Midbrain (tissue), 1 donor: ENCODE measurements at places on chromosomes 2 and 18.

DNA sequence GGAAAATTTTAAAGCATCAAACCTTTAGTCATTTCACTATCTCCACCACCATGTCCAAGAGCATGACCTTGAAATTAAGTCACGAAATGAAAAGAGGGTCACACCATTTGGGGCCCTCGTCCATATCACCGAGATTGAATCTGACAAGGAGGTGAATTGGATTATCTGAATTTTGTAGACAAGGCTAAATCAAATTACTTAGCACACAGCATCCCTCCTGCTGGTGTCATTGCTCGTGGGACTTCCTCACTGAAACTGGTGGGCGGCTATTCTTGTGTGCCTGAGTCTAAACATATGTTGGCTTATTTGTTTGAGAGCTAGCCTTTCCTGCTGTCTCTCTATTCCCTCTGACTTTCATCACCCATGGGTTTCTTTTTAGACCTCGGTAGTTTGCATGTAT lies 64.6 kb upstream of the CNGA3 start:
- DNase-seq, result no peak

GRCh38 chr2:120999377-121000097 lies 263.9 kb downstream of the GLI2 start:
- DNase-seq, result no peak

DNA sequence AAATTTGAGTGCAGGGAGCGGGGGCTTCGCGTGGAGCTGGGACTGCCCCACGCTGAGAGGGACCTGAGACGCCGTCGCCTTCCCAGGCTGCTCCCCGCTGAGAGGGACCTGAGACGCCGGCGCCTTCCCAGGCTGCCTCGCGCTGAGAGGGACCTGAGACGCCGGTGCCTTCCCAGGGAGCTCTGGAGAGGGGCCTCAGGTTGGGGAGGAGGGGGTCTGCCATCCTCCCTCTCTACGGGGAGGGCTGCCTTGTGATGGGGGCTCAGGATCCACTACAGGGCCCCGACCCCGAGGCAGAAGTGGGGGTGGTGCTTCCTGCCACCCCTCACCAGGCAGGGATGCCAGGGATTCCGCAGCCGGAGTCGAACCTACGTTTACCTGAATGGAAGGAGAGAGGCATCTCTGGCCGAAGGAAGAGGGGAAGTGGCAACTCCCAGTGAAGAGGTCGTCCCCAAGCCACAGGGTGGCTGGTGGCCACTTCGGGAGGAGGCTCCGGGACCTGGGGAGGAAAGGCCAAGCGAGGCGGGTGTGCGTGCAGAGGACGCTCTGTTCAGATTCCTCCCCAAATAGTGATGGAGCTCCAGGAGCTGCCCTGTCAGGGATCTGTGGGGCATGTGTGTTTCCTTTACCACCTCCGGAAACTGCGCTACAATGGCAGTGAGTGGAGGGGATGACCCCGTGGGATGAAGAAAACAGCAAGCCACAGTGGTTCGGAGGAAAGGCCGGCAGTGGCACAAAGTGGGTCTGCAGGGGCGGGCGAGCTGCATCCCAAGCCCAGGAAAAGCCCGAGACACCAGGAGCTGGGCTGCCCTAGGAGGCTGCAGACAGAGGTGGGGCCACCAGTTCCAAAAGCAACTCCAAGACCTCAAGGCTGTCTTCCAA lies 108.2 kb upstream of the CTDP1 start:
- no peak for DNase-seq

GRCh38 chr2:47783486-47784351 lies 774 bp downstream of the MSH6 start:
- DNase-seq, result peak; percentile 23

DNA sequence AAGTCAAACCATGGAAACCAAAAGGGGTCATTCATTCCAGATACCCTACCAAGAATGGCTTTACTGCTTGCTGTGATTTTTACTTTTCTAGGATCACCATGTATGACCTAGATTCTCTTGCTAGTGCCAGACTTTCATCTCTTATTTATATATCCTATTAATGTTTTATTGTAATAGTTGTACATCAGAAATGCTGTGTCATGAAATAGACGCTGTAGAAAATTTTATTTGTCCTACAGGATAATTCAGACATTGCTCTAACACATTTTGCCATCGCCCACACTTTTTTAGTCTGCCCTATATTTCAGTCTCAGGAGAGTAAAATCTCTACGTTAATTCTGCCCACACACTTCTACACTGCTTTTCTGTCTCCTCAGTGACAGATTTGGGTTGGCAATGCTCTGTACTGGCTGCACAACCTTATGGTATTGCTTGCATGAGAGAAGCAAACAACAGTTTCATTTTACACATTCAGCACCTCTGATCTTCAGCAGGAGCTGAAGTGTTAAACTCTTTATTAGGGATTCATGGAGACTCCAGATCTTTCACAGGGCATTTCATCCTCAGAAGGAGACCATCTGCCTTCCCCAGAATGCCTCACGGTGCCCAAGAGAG lies 871.8 kb upstream of the CHAC2 start:
- DNase-seq, result no peak

GRCh38 chr18:62088156-62088555 lies 98.7 kb downstream of the PIGN start:
- DNase-seq, result no peak

- DNase-seq, result no peak
Measured at GRCh38 chr18:3213300-3214059, 6.3 kb downstream of the MYOM1 start.

DNA sequence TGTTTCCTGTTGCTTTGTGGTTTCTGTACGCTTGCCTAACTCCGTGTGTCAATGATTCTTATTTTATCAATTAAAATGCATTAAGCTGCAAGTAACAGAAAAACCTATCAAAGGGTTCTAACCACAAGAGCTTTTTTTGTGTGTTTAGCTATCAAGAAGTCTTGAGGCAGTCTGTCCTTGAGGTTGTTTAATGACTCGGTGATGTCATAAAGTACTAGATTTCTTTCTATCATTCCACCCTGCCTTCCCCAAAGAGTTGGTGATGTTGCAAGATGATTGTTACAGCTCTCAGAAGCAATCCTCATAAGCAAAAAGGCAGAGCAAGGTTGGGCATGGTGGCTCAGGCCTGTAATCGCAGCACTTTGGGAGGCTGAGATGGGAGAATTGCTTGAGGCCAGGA lies 51.9 kb upstream of the SPTBN1 start:
- DNase-seq, result no peak

GRCh38 chr2:143429932-143430679 lies 300.9 kb downstream of the ARHGAP15 start:
- DNase-seq, result no peak

- no peak for DNase-seq
Measured at GRCh38 chr18:79129120-79129519, 59.9 kb downstream of the ATP9B start.

DNA sequence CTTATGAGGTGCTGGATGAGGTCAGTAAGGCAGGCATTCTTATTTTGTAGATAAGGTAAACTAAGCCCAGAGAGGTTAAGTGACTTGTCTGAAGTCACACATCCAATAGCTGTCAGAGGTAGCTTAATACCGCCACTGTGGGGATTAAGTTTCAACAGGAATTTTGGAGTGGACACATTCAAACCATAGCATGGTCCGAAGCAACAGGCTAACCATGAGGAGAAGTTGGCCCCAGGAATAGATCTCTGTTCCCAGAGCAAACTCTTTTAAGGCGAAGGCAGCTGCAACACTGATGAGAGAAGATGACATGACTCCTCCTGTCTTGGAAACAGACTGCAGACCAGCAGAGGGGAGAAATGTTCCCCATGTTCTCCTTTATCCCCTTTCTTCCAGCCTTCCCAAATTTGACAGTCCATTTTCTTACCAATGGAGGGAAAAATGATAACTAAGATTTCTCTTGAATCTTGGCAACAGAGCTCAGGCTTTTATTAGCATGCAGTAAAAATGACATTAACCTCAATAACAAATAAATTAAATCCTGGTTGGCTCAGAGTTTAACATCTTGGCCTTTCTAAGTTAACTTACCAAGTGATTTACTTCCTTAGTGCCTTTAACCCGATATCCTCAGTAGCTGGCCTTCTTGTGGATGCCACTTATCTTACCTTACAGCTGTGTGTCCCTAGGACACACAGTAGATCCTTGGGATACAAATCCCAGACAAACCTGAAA lies 67.9 kb upstream of the STPG4 start:
- no peak for DNase-seq

DNA sequence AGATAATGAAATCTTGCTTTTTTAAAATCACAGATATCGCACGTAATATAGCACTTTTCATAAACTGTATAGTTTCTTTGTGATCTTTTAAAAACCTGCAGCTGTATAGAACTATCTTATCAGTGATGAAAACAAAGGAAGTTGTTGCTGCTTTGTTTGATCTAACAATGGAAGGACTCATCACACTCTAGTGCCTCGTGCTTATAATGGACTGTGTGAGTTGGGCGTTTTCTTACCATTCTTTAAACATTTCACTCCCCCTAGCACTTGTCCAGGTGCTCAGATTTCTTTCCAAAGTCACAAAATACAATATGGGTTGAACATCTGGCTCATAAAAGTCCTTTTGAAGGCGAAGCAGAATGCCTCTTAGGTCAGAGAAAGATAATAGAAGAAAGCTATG lies 94.8 kb upstream of the SPATS2L start:
- DNase-seq, result no peak

DNA sequence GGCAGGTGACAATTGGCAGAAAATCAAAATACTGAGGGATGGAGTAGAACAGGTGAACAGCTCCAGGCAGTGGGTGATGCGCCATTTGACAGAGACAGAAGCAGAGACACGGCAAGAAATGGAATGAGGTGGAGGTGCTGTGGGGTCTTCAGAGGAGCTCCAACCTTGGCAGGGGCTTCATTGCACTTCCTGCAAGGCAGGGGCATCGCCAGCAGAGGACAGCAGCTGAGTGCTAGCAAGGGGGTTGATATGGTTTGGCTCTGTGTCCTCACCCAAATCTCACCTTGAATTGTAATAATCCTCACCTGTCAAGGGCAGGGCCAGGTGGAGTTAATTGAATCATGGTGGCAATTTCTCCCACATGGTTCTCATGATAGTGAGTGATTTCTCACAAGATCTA lies 42.8 kb downstream of the CCDC68 start:
- DNase-seq, result no peak

DNA sequence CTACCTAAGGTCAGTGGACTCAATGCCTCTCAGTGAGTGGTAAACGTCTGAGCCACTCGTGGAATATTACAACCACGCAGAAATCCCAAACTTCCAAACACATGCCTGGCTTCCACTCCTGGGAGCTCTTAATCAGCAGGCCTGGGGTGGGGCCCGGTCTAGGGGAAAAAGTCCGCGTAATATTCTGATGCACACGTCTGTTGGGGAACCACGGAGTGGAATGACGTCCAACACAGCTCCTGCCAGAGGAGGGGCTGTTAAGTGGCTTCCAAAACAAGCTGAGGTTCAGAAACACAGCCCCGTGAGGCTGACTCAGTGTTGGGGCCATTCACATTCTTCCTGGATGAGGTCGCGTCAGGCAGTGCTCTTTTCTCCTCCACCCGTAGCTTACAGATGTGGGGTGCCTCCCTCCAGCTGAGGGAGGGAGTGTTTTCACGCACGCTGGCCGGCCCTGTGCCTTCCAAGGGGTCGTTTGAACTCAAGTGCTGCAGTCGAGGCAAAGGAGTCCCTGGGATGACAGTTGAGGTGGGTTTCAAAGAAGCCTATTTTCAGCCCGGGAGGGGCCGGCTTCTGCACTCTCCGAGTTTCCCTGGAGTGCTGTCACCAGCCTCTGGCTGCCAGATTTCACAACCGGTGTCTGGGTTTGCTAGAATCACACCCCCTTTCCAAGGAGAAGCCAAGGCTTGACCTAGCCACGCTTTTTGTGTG lies 73.1 kb downstream of the ACKR3 start:
- DNase-seq, result no peak

DNA sequence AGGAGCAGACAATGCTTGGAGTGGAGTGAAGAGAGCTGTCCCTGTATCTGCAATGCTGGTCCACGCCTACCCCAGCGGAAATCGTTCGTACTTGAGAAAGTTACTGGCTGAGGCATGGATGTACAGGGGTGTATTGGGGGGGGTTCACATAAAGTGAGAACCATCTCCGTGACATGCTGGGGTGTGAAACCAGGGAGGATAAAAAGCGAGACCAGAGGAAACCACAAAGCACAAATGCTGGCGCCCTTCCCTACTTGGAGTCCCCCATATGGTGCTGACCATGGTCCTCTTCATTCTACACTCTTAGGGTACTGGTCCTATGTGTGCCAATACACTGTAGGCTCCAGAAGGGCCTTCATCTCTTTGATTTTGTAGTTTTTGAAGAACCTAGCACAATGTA lies 244.1 kb downstream of the L3MBTL4 start:
- no peak for DNase-seq

GRCh38 chr2:152520759-152521158 lies 185.8 kb downstream of the FMNL2 start:
- no peak for DNase-seq

GRCh38 chr18:75548353-75548905 lies 120.9 kb upstream of the SMIM21 start:
- no peak for DNase-seq

DNA sequence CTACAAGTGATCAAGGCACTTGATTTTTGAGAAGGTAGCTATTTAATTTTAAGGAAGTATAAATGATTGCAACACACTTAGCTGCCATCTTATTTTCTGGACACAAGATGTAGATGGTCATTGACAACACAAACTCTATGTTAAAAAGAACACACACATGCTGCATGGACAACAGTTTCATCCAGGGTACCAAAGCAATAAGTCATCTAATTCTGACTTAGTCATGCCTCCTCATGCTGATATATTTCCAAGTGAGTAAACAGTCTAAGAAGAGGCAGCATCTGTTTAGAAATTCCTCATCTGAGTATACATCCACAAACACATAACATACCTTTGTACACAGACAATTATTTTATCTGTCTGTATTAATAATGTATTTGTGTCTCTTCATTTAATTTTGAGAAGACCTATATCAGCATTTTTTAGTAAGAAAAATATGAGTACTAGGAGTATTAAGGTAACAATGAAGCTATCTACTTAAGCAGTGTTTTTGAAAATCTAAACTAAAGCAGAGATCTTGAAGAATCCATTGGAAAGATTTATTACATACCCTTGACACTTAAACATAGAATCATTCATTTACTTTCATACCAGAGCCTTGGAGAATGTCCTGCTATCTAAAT lies 84.9 kb downstream of the SCN1A start:
- DNase-seq, result no peak

DNA sequence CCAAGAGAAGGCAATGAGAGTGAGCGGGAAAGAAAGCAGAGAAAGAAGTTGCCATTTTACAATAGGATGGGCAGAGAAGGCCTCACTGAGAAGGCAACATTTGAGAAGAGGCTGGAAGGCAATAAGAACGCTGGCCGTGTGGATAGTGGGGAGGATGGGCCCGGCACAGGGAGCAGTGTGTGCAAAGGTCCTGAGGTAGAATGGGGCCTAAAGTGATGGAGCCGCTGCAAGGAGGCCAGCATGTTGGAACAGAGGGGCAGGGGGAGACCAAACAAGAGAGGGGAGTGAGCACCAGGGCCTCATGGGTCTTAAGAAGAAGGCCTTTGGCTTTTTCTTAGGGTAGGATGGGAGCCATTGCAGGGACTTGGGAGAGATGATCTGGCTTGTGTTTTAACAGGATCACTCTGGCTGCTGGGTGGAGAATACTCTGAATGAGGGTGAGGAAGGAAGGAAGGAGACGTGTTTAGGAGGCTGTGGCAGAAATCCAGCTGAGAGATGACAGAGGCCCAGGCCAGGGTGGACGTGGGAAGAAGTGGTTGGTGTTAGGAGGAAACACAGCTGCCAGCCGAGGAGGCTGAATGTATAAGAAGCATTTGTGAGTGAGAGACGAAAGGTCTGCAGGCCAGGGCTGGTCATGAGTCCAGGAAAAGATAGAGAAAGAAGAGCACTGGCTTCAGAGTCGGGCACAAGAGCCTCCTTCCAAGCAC lies 159.8 kb downstream of the KLHL29 start:
- no peak for DNase-seq

- DNase-seq, result no peak
Measured at GRCh38 chr2:133986081-133986837, 267.6 kb upstream of the MGAT5 start.
